T-helper 1 cell (primary cell): ENCODE measurements at places on chromosomes 16 and 17.

GRCh38 chr17:28514561-28515002 is 8.4 kb downstream of the FOXN1 start:
- no peak for DNase-seq

GRCh38 chr17:18158022-18158600 is 25.5 kb upstream of the ALKBH5 start:
- DNase-seq: peak; percentile 94

- no peak for DNase-seq
These were observed 4.2 kb downstream of the SNN start for GRCh38 chr16:11672206-11673090.

DNA sequence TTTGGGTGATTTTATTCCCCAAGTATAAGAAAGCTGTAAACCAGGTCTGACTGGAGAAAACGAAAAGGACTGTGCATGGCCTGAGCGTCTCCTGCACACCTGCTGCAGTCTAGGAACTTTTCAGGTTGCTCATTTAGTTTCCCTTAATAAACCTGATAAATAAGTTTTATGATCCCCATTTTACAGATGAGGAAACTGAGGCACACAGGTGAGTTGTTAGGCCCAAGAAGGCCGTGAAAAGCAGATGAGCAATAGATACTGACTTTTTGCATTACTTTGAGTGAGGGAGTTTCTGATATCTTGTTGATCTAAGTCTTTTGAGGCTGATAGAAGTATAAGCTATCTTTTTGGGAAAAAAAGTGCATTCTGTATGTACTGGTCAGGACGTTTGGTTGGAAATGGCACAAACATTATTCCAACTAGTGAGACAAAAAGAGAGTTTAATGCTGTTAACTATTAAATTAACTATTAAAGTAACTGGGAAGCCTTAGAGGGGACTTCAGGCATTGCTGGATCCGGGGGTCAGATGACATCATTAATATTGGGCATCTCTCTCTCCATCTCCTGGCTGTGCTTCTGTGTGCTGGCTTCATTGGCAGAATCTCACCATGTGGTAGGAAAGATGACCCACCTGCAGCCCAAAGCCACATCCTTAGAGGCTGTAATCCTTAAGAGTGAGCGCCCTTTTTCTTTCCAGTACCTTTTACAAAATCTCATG is 163.4 kb downstream of the CMIP start:
- no peak for DNase-seq

DNA sequence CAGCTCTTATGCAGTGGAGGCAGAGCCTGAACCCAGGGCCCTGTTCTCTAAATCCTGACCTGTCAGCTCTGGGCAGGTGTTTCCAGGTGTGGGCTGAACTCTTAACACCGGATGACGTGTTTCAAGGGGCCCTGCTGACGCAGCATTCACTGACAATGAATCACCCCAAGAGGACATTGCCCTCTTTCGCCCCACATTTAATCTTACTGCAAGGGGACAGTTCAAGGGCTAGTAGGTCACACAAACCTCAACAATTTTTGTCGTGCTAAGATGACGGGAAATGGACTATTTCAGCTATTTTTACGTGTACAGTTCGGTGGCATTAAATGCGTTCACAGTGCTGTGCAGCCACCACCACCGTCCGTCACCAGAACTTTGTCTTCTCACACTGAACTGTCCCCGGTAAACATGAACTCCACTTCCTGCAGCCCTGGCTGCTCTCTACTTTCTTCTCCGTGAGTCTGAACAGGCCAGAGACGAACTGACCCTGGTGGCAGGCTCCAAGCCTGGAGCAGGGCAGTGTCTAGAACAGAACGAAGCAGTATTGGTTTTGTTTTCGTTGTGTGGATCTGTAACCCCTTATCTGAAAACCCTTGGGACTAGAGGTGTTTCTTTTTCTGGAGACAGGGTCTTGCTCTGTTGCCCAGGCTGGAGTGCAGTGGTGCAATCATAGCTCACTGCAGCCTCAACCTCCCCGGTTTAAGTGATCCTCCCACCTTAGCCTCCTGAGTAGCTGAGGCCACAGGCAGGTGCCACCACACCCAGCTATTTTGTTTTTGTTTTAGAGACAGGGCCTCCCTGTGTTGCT is 88.4 kb upstream of the CIBAR2 start:
- no peak for DNase-seq

GRCh38 chr16:14456793-14457481 is 173.1 kb downstream of the PARN start:
- no peak for DNase-seq

DNA sequence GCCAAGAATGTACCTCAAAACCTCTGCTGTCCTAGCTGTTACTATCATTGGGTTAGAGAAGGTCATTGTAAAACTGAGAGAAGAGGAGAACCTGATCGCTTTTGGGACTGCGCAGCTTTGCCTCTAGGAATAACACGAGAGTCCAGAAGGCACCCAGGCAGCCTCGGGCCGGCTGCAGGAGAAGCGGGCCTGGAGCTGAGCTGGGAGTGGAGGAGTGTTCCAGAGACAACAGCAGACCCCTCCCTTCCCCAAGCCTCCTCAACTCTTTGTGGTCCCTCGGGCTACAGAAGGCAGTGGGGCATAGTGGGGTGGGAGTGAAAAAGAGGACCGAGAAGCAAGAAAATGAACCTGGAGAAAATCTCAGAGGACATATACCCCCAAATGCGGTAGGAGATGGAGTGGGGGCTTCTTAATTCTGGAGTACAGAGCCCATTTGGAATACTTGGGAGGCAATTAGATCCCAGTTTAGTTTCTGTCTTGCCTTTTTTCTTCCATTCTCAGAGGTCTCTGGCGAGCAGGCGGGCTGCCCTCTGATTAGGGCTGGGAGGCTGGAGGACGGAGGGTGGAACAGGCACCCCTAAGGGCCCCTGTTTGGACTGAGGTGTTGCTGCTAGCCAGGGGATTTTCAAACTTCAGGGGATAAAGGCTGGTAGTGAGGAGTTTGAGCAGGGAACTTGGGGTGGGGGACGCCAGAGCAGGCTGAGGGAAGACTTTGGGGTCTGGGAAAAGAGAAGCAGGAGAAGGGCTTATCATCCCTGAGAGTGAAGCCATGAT is 13.3 kb upstream of the HOXB2 start:
- DNase-seq: no peak

- DNase-seq: no peak
These were observed 54.6 kb downstream of the PLD6 start for GRCh38 chr17:17151541-17151940.

- DNase-seq: no peak
These were observed 121.5 kb downstream of the WSCD1 start for GRCh38 chr17:6191405-6192324.

DNA sequence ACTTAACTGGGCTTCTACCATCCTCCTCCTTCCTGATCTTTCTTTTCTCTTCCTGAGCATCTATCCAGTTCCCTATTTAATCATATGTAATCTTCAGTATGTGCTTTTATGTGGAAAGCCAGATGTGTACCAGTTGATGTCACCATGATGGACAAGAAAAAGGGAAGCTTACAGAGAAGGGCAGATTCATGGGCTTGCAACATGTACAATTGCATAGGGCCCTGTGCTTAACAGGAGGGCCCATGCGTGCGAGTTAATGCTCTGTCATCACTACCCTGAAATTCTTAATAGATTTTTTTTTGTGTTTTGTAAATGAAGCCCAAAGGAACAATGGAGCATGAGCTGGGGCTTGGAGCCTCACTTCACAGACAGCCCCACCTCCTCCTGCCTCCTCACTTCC is 124.3 kb downstream of the CDH13 start:
- DNase-seq: no peak

- DNase-seq: no peak
These were observed 6.4 kb downstream of the TP53I13 start for GRCh38 chr17:29574732-29575510.

DNA sequence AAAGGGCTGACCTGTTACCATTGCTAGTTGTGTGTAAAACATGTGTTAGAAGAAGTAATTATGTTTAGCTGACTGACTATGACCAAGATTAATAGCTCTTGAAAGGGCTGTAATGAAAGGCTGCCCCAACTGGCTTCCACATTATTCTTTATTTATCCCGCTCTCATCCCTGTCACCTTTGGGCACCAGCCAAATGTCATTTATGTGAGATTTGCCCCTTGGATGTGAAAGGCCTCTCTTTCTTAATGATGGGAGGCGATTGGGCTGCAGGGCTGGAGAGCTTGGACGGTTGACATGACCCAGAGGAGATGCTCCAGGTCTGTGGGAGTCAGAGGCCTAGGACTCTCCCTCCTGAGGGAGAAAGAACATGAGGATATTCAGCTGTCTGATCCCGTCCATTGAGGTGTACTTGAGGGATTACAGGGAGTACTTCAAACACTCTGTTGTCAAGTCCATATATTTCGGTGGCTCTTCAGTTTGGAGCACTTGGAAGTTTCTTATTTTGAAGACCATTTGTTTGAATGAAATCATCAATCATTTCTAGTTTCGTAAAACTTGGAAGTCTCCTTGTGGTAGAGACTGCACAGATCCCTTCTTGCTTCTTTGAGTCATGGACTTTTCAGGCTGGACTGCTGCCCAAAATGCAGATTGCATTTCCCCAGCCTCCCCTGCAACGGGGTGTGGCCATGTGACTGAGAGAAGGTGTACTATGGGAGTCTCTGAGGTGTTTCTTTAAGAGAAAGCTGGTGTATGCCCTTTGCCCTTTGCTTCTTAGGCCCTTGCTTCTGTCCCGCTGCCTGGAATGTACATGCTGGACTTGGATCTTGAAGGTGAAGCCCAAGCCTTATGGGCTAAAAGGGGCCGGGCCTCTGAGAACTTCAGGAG is 51.3 kb downstream of the FTO start:
- DNase-seq: no peak

DNA sequence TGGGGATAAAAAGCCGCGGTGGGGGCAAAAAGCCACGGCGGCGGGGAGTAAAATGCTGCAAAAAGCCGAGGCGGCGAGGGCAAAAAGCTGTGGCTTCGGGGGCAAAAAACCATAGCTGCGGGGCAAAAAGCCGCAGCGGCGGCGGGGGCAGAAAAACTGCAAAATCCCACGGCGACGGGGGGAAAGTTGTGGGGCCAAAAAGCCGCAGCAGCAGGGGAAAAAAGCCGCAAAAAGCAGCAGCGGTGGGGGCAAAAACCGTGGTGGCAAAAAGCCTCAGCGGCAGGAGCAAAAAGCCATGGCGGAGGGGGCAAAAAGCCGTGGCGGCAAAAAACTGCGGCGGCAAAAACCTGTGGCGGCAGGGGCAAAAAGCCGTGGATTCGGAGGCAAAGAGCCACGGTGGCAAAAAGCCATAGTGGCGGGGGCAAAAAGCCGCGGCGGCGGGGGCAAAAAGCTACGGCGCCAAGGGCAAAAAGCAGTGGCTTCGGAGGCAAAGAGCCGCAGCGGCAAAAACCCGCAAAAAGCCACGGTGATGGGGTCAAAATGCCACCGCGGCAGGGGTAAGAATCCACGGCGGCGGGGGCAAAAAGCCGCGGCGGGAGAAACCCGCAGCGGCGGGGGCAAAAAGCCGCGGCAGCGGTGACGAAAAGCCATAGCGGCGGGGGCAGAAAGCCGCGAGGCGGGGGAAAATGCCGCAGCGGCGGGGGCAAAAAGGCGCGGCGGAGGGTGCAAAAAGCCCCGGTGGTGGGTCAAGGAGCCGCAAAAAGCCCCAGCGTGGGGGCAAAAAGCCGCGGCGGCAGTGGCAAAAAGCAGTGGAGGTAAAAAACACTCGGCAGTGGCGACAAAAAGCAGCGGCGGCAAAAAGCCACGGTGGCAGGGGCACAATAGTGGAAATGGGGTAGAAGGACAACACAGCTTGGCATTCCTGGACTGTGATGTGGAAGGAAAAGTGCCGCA is 192.8 kb downstream of the SHCBP1 start:
- DNase-seq: no peak

DNA sequence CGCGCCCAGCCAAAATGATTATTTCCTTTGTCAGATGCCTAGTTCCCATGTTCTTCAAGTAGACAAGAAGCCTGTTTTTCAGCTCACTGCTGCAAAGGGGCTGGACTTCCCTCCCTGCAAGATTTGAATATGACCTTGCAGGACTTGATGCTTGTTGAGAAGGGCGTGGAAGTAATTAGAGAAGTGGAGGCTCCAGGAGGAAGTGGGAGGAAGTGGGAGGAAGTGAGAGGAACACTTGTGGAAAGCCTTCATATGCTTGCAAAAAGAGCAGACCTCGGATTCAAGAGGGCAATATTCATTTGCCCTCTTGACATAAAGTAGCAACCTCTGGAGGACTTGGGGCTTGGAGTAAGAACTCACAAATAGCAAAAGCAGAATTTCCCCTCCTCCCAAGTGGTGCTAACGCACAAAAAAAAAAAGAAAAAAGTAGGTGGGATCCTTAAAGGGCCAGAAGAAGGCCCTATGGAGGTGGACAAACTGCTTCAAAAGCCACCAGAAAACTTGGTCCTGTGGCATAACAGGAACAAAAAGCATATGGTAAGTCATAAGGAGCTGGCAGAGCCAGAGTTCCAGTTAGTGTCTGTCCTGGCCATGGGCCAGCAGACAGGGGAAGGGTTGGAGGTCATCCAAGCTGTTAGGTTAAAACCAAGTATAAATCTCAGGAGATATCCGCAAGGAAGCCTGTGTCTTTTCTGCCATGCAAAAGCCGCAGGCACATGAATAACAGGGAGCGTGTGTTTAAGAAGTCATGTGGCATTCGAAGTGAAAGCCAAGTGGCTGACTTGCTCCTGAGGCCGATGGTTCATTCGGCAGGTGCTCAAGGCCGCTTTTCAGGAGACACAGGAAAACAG is 20.6 kb upstream of the PRKAR1A start:
- no peak for DNase-seq

DNA sequence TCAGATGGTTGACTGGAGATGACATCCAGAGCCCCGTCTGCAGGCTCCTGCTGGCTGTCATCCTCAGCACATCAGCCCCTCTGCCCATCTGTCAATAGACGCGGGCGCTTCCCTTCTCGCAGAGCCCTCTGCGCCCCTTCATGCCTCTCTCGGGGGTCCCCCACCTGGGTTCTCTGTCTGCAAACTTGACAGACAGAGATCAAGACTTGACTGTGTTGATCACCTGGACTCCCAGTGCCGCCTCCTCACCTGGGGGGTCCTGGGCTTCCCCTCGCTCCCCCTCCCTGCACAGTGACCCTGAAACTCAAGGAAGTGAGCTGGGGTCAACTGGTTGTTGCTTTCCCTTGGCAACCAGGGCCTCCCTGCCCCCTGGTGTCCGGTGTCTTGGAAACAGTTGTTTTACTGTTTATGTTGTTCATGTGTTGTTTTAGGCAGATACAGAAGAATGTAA is 31.9 kb downstream of the RNF213 start:
- no peak for DNase-seq

DNA sequence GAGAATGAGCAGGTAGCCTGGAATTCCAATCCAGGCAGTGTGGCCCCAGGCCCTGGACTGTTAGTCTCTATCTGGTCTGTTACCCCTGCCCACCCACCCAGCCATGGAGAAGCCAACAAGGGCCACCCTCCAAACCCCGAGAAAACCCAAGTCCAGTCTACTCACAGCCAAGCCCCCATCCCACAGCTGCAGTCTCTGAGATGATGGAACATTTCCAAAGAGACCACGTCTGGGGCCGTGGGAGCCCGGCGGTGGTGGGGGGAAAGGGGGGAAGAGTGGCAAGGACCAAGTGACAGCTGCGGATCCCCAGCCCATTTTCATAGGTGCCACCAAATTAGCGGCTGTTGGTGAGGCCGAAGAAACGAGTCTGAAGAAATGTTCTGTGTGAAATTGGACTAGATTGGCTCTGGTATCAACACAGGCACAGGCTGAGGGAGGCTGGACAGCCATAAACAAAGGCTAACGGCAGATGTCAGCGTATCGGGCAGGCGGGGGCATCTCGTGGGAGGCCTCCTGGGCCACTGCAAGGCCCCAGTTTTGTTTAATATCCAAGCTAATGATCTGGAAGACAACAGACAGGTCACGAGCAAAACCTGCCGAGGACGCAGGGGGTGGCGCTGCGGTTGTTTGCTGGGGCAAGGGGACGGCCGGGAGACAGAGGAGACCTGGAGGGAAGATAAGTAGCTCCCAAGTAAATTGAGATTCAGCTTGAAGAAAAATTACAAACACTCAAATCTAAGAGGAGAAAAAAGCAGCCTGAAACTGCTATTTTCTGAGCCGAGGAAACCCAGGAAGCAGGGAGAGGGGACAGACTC is 53.4 kb downstream of the RBFOX3 start:
- DNase-seq: no peak
